ENCODE measurements at places on chromosomes 11 and 22.

- DNase-seq = no peak
Measured at GRCh38 chr11:9815486-9816136, 151.7 kb downstream of the SWAP70 start.

GRCh38 chr22:48313175-48313830, 1514.4 kb downstream of the BRD1 start:
- DNase-seq = no peak

- DNase-seq = no peak
Measured at GRCh38 chr22:22897947-22898346, 10.3 kb downstream of the IGLL5 start.

GRCh38 chr11:2209370-2209801, 37.8 kb upstream of the TH start:
- DNase-seq = no peak

- no peak for DNase-seq
Measured at GRCh38 chr11:96200243-96200642, 142.8 kb downstream of the MAML2 start.

Measured in CD4-positive, alpha-beta T cell treated with Interleukin-4 for 4 hours (primary cell).